ENCODE measurements at places on chromosomes 6 and 20. TPM values are rescaled to one million over a fixed set of nuclear protein-coding genes. Genes with fewer than 3 reads are reported as not detected.
A peak's percentile ranks its signal among the peaks of the same experiment; 100 is the strongest.

DNA sequence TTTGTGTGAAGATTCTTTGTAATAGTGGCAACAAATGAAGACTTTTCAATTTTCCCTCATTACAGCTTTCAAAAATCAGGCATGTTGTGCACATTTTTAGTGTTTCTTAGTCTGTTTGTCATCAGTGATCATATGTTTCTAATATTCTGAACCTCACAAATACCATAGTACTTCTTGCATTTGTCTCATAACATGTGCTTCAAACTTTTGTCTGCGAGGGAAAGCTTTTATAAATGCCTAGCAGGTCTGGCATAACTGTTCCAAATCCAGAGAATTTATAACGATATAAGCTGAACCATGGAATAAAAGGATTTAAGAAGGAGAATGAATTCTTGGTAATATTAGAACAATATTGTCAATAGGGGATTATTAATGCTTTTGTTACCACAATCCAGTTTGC is 670.2 kb downstream of the RFPL4B start:
- H3K27me3 ChIP-seq, result no peaks in the 10 kb centered on the region
- peaks cover 8% of the 10 kb centered on the region for H3K4me1 ChIP-seq
- no peak overlapping the region for H3K27ac ChIP-seq
- DNase-seq, result no peak
- no peaks in the 10 kb centered on the region for H3K36me3 ChIP-seq
- no peak overlapping the region for H3K4me3 ChIP-seq

GRCh38 chr6:71258078-71258866 is 30.3 kb upstream of the OGFRL1 start:
- H3K27ac ChIP-seq, result no peak overlapping the region
- H3K4me1 ChIP-seq, result peaks cover 2% of the 10 kb centered on the region
- DNase-seq, result no peak
- no peaks in the 10 kb centered on the region for H3K36me3 ChIP-seq

DNA sequence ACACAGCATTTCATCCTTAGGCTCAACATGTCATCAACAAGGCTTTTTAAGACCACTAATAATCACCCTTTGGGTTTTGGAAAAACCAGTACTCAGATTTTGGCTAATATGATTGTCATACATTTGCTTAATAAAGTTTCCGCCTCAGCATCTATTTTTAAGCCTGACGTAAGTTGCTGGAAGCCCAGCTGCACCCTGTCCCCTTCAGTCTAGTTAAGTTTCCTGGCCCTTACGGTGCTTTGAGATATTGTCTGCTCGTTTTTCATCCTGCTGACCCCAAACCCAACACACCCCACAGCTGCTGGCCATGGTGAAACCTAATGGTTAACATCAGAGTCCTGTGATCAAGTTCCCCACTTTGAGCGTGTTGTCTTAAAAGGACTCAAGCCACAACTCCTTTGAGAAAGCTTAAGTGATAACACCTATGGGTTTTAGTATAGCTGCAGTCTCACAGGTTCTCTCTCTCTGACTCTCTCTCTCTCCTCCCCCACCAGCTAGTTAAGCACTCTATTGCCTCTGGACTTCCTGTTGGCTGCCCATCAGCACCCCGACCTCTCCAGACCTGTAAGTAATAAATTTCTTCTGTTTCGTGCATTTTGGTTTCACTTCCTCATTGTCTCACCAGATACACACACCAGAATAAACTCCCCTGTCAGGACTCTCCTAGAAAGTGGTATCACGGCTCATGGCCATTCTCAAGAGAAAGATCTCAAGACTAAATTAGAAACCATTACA is 802.0 kb downstream of the C6orf118 start:
- no peaks in the 10 kb centered on the region for H3K4me1 ChIP-seq
- H3K4me3 ChIP-seq, result no peak overlapping the region
- H3K27ac ChIP-seq, result no peak overlapping the region
- H3K27me3 ChIP-seq, result no peaks in the 10 kb centered on the region

DNA sequence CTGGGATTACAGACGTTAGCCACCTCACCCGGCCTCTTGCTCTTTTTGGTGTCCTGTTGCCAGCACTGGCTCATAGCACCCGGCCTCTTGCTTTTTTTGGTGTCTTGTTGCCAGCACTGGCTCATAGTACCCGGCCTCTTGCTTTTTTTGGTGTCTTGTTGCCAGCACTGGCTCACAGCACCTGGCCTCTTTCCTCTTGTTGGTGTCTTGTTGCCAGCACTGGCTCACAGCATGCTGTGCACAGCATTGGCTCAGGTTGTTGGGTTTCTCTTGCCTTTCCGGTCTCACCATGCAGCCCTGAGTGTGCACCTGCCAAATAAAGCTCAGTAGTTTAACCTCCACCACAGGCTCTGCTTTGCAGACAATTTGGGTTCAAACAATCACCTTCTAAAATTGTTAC is 208.2 kb downstream of the THBS2 start:
- H3K36me3 ChIP-seq, result no peaks in the 10 kb centered on the region
- no peaks in the 10 kb centered on the region for H3K4me1 ChIP-seq

DNA sequence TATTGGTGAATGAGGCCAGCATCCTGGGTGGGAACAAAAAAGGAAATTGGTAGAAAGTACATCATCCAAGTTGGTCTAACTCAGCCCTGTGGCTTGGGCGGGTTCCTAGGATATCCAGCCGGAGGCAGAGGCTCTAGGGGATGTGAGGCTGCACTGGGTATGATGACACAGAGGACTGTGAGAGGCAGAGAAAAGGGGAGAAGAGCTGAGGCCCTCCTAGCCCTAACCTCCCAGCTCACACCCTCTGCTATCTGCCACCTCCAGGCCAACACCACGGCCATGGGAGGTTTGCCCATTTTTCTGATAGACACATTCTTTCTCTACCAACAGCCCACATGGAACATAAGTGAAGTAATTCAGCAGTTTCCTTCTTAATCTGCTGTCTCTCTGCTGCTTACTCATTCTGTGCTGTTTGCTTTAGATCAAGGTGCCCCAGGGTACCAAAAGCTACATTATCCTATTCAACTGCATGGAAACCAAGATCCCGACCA is 284.4 kb downstream of the ESR1 start:
- no peak overlapping the region for H3K4me3 ChIP-seq
- H3K4me1 ChIP-seq, result peaks cover 19% of the 10 kb centered on the region
- no peaks in the 10 kb centered on the region for H3K36me3 ChIP-seq
- no peak overlapping the region for H3K27ac ChIP-seq
- peak; percentile 38 for DNase-seq
- no peaks in the 10 kb centered on the region for H3K27me3 ChIP-seq

SGK2 gene
- total RNA-seq, result not detected

RBPJL gene
- not detected for total RNA-seq
